ENCODE measurements at places on chromosomes 2 and 18.

GRCh38 chr2:169363560-169364150 lies 1.3 kb upstream of the LRP2 start:
- DNase-seq = peak; percentile 27

GRCh38 chr2:172969609-172970008 lies 106.0 kb upstream of the MAP3K20 start:
- DNase-seq = no peak

- no peak for DNase-seq
These were observed 72.3 kb upstream of the CCDC68 start for GRCh38 chr18:55031576-55031975.

GRCh38 chr18:13141209-13141608 lies 77.4 kb upstream of the LDLRAD4 start:
- DNase-seq = no peak

DNA sequence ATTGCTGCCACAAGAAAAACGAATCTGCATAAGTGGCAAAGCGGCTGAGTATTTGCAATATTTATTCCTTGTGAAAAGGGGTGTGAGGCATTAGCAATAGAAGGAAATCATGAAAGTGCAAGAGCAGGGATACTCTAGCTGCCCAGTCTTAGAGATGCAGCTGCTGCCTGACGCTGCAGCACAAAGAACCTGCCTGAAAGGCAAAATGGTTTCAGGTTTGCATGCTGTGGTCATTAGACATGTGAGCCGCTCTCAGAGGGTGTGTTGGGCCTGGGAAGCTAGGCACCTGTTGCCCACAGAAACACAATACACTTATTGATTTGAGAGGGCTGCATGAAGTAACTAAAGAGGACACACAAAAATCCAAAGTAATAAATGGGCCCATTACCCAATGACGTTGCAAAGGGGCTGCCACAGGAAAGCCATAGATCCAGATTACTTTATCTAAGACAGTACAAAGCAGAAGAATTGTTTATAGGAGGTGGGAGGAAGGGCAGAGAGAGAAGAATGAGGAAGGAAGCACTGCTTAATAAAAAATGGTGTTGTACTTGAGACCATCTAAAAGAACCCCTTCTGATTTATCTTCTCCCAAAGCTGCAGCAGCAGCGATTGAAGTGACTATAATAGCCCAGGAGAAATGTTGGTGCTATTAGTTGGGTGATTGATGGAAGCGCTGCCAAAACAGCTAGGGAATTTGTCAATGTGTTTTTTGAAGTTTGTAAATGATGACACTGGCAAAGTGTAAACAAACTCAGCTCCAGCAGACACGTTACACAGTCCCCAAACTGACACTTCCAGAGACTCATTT lies 492.4 kb upstream of the ACVR2A start:
- DNase-seq = no peak

DNA sequence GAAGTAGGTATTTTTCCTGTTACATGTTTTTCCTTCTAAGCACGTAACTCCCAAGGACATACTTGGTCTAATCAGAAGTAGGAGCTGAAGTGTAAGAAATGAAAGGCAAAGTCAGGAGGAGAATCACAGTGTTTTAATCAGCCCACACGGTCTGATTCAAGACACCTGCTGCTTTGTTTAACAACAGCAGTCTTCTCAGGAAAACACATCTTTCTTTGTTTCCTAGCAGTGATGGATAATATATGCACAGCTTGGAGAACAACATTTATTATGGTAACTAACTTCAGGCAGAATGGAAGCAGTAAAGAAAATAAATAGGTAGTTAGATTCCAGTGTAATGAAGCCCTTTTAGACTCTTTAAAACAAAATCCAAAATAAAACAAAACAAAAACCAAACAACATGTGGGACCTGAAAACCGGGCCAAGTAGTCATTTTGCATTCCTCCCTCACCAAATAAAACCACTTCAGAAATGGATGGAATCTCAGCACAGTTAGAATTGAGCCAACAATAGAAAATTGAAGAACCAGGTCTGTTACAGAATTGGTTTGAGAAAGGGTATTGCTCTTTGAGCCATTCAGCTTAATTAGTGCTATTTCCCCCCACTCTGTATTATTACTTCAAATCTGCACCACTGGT lies 61.1 kb upstream of the UGP2 start:
- DNase-seq = no peak

GRCh38 chr2:20118051-20118450 lies 66.6 kb upstream of the LAPTM4A start:
- DNase-seq = no peak

- no peak for DNase-seq
These were observed 29.6 kb downstream of the IGFBP5 start for GRCh38 chr2:216665717-216666116.

DNA sequence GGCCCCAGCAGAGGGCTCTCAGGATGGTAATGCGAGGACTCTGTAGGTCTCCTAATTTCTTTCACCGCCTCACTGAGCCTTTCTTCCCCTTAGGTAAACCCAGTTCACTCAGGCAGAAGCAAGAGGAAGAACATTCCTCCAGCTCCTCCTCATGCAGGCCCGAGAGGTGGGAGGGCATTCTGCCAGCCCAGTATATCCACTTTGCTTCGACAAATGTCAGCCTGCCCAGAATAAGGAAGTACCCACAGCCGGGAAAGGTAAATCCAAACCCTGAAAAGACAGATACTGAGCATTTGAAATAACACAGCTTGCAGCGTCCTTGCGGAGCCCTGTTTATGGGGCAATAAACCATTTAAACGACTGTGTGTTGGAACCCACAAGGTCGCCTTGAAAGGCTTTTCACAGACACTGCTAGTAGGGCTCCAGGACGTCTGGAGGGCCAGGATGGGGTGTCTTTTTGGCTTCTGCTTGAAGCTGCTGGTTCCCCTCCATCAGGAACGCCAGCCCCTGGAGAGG lies 63.0 kb upstream of the STPG4 start:
- no peak for DNase-seq

DNA sequence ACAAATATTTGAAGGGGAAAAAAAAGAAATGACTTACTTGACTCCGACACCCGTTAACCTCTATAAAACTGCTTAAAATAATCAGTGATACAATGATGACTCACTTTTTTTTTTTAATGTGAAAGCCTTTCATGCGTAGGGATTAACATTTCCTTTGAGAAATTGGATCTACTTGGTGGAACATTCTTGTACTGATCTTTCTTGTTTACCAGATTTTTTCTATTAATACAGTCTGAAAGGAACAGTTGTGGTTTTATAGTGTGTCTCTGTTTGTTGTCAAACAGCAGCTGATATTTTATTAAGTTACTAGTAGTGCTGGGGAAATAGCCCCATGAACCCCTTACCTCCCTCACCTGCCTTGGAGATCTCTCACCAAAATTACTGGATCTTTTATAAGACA lies 40.2 kb upstream of the NEB start:
- DNase-seq = no peak

GRCh38 chr2:69242651-69243051 lies 144.4 kb downstream of the GFPT1 start:
- DNase-seq = no peak

- no peak for DNase-seq
These were observed 327 bp downstream of the LTBP1 start for GRCh38 chr2:32947076-32947483.

DNA sequence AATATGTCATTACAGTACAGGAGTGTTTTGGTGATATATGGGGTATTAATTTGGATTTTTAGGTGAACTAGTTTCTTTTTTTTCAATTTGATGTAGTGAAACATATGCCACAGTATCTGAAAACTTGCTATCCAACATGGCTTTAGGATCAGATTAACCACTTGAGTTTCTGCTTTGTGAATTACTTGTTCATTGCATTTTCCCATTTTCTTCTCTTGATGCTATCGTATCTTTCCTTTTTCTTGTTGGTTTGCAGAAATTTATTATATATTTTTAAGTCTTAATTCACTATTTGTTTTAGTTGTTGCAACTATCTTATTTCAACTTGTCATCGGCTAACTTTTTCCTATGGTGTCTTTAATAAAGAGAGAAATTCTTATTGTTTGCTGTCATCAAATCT lies 8.8 kb downstream of the IL36A start:
- DNase-seq = no peak

GRCh38 chr2:201795607-201796477 lies 10.5 kb upstream of the CDK15 start:
- no peak for DNase-seq

DNA sequence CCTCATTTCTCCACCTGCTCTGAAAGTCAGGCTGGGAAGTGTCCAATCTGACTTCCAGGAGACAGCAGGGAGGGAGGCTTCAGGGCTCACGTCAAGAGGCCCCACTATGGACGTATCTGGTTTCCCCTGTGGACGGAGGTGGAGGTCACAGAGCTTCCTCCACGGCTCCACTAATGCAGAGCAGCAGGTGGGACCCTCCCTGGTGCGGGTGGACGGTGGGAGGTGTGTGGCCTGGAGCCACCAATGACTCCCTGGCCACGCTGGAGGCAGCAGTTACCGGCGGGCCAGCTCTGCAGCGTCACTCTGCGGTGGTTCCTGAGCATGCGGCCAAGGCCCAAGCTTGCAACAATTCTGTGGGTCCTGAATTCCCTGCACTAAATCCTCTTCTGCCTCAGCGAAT lies 9.0 kb downstream of the CRACDL start:
- DNase-seq = no peak

DNA sequence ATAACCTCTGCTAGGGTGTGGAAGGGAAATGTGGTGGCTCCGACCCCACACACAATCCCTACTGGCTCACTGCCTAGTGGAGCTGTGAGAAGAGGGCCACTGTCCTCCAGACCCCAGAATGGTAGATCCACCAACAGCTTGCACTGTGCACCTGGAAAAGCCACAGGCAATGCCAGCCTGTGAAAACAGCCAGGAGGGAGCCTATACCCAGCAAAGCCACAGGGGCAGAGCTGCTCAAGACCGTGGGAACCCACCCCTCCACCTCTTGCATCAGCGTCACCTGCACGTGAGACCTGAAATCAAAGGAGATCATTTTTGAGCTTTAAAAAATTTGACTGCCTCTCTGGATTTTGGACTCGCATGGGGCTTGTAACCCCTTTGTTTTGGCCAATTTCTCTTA lies 249.0 kb upstream of the CDH2 start:
- no peak for DNase-seq

GRCh38 chr2:130720036-130720435 lies 8.8 kb upstream of the GPR148 start:
- DNase-seq = no peak

DNA sequence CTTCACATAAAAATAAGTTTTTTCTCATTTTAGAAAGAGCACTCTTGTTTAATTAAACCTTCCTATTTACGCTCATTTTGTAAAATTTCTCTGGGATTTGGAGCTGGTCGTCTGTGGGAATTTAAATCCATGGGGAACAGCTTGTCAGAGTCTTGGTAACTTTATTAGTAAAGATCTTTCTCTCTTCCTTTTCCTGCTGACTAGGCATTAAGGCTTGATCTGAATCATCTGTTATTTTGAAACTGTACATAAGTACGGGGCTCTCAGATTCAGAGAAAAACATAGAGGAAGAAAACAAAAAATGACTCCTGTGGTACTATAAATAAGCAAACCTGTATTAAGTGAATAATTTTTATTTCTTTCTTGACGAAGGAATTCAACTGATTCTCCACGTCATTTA lies 150.2 kb downstream of the ST6GAL2 start:
- no peak for DNase-seq

DNA sequence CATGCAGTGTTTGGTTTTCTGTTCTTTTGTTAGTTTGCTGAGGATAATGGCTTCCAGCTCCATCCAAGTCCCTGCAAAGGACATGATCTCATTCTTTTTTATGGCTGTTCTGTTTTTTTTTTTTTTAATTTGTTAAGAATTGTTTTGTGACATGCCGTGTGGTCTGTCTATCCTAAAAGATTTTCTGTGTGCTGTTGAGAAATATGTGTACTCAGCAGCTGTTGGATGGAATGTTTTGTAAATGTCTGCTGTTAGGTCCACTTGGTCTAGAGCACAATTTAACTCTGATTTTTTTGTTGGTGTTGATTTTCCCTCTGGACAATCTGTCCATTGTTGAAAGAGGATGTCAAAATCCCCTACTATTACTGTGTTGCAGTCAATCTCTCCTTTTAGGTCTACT lies 80.4 kb upstream of the WDR75 start:
- DNase-seq = no peak

- no peak for DNase-seq
These were observed 103.3 kb downstream of the AOX1 start for GRCh38 chr2:200689115-200689514.

DNA sequence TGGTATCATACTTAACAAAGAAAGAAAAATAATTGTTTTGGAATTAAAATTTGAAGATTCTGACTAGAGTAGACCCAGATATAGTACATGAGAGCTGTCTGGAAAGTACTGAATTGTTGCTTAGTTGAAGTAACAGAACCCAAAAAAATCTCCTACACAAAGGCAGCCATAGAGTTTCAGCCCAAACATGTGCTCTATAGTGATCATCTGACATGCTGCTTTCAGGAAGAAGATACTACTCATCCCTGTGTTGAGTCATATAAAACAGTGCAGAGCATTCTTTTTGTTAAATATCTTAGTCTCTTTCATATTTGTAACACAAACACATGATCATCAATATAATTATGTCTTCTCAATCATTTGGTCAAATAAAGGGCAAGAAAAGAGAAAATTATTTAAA lies 84.8 kb upstream of the PTPRM start:
- DNase-seq = no peak

DNA sequence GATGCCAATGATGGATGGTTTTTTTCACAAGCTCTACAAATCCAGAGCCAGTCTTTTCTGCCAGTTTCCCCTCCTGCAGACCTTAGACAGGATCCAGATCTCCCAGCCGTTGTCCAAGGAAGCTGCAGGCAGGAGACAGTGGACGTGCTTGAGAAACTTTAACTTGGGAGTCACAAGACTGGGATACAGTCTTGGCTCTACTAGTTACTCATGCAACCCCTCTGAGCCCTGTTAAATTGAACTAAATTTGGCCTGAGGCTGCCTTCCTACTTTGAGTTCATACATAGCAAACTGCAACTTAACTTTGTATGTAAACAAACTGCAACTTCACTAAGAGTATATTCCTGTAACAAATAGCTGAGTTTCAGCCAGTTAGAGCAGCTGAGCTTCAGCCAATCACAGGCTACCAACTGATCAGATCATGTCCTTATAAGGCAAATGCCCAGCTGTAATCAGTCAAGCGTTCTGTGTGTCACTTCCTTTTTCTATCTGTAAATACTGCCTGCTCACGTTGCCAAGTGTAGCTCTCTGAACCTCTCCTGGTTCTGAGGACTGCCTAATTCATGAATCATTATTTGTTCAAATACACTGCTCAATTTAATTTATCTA lies 140.9 kb downstream of the CAPN13 start:
- DNase-seq = no peak

DNA sequence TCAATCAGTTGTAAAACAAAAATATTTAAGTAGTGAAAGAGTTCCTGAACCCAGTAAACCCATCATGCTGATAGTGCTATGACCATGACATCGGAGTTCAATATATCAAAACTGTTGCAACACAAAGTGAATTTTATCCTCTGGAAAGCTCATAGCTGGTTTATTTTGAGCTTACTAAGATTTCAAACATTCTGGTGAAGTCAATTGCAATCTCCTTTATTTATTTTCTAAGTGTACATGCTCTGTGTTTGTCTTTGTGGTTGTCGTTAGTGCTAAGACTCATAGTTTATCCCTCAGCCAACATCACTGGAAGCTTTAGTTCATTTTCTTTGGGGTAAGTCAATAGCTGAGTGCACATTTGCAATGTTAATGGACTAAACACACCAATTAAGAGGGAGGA lies 91.9 kb downstream of the QPCT start:
- DNase-seq = no peak

Measured in activated T-cell treated with anti-CD3 and anti-CD28 coated beads for 4 hours (primary cell).